ENCODE measurements at places on chromosomes 2 and 18. TPM values are rescaled to one million over a fixed set of nuclear protein-coding genes. Genes with fewer than 3 reads are reported as not detected.

PSMD14 gene
- 83.6 TPM for total RNA-seq

CYS1 gene
- total RNA-seq: 0.25 TPM

ME2 gene
- 39.6 TPM for total RNA-seq

SALL3 gene
- not detected for total RNA-seq

WBP1 gene
- total RNA-seq: 50.5 TPM

CLEC4F gene
- total RNA-seq: not detected

Measured in endothelial cell of umbilical vein (primary cell).